Activated effector memory CD4-positive, alpha-beta T cell treated with Interleukin-2 at 50 U/mL for 16 hours (primary cell): ENCODE measurements at places on chromosomes 4 and X.

DNA sequence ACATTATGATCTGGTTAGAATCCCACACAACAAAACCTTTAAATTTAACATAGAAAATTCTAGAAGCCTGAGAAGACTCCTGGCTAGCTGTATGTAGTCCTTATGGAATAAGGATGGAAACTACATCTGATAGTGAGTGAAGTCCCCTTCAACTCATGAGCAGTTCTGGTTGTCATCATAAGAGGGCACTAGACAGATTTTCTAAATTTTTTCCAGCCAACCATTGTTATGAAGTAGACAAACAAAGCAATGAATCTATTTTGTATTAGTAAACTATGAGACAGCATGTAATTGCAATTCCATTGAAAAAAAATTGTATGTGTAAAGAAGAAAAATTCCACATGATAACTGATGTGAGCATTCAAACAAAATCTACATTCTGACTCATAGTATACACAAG lies 35.2 kb downstream of the PWWP3B start:
- DNase-seq = no peak

- no peak for DNase-seq
Measured at GRCh38 chr4:9919047-9919446, 102.2 kb downstream of the SLC2A9 start.

GRCh38 chr4:118967393-118967792 lies 78.7 kb downstream of the SYNPO2 start:
- no peak for DNase-seq

GRCh38 chr4:36206012-36206411 lies 38.3 kb downstream of the ARAP2 start:
- no peak for DNase-seq

GRCh38 chrX:2680486-2681348 lies 10.4 kb upstream of the CD99 start:
- no peak for DNase-seq

- no peak for DNase-seq
Measured at GRCh38 chrX:14594521-14594920, 65.2 kb downstream of the GLRA2 start.

DNA sequence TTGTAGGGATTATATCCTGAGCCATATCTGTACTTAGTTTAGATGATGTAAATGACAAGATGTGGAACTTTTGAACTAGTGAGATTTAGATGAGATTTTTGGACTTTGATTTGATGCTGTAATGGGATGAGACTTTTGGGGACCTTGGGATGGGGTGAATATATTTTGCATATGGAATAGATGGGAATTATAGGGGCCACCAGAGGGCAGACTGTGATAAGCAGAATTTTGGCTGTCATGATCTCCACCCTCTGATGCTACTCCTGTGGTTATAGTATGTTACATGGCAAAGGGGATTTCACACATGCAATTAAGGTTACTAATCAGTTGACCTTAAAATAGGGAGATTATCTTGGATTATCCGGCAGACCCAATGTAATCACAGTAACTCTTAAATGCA lies 214.0 kb upstream of the NHS start:
- DNase-seq = no peak

DNA sequence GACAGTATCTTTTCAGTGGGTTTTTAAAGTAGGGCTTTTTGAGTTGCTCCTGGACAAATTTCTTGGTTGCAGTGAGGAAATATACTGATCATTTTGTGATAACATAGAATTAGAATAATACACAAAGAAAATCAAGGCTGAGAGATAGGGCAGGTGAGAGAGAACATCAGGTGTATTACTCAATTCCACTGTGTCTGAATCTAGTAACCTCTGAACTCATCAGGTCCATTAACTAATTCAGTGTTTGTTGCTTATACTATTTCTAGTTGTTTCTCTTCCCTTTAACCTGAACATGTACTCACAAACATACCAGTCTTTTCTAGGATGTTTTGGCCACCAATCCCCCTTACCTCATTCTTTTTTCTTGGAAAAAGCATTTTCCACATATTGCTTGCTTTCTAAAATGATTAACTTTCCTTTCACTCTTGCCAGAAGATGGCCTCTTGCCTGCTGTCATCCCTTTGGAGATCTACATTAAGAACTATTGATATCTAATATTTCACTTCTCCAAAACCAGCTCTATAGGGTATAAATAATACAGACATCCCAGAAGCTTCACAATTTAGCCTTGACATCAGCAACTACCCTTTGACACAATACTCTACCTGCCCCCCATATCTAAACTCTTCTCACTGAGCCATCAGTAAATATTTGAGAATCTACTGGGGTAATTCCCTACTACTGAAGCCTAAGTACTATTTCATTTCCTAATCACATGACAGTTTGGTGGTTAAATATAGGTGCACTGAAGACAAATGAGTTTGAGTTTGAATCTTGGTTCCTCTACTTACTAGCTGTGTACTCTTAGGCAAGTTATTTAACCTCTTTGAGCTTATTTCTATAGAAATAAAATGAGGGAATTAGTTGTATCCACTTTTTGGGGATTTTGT lies 470.8 kb upstream of the IGFBP7 start:
- DNase-seq = no peak

- no peak for DNase-seq
Measured at GRCh38 chrX:78106651-78106986, 2.6 kb downstream of the PGK1 start.

- no peak for DNase-seq
Measured at GRCh38 chrX:150205011-150205410, 158.1 kb upstream of the MAMLD1 start.

GRCh38 chr4:174324236-174324635 lies 40.5 kb downstream of the CEP44 start:
- no peak for DNase-seq

DNA sequence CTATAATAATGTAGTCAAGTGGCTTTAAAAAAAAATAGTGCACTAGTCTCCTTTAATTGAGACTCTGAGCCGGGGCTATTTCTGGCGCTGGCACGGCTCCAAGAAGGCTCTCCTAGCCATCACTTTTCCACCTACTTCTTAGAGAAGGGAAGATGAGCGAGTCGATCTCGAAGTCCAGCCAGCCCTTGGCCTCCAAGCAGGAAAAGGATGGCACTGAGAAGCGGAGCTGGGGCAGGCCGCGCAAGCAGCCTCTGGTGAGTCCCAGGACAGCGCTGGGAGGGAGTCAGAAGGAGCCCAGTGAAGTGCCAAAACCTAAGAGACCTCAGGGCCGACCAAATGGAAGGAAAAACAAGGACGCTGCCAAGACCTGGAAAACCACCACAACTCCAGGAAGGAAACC lies 531.9 kb downstream of the MAGEB5 start:
- no peak for DNase-seq

DNA sequence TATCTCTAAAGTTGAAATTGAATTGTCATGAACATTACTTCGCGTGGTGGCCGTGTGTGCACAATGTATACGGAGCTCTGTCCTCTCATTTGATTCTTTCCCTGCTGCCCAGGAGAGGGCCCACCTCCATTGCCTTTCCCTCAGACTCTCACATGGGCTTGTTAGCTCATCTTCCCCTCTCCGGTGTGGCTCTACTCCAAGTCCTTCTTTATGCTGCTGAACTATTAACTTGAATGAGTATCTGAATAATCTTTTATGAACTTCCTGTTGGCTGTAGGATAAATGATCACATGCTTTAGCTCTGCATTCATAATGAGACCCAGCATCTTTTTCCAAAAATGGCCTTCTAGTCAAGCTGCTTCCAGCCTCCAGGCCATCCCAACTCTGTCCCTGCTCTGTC lies 68.8 kb upstream of the CLNK start:
- DNase-seq = no peak

DNA sequence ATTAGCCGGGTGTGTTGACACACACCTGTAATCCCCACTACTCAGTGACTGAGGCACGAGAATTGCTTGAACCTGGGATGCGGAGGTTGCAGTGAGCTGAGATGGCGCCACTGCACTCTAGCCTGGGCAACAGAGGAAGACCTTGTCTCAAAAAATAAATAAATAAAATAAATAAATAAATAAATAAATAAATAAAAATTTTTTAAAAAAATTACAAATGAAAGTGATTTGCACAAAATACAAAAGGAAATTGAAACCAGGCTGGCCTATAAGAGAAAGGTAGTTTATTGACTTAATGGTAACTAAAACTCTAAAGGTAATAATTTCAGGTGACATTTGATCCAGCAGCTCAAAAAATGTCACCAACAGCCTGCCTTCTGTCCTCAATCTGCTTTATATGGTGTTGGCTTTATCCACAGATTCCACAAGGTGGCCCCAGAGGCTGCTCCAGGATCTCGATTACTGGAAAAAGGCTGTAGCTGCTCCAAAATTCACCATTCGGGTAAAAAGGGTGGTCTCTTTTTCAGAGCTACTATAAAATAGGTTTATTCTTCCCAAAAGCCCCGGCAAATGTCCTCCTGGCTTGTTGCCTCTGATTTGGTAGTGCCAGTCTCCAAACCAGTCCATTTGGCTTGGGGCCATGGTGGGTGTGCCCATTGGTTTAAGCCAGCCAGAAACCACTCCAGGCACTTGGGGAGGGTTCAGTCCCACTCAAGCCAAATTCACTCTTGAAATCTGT lies 61.4 kb upstream of the TRIM2 start:
- DNase-seq = peak; percentile 25

DNA sequence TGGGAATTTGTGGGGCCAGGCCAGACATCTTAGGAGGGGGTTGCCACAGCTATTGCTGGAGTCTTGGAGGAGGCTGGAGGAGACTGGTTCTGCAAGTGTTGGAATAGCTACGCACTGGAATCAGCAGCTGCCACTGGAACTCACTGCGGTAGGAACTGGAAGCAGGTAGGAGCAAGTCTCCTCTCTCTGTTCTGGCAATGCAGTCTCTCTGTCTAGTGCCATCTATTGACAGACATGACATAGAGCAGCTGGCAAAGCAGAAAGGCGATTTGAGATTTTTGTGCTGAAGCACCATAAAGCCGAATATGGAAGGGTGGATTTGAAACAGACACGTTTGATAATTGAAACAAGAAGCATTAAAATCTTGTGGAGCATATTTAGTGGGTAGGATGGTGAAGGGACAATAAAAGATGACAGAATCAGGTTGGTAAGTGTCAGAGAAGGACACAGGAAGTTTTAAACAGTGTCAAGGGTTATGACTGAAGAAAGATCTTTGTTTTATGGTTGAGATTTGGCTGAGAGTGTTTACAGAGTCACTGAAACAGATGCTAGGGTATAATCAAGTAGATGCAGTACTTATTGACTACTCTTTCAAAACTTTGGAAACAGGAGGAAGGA lies 23.5 kb upstream of the SYNPO2 start:
- DNase-seq = no peak

DNA sequence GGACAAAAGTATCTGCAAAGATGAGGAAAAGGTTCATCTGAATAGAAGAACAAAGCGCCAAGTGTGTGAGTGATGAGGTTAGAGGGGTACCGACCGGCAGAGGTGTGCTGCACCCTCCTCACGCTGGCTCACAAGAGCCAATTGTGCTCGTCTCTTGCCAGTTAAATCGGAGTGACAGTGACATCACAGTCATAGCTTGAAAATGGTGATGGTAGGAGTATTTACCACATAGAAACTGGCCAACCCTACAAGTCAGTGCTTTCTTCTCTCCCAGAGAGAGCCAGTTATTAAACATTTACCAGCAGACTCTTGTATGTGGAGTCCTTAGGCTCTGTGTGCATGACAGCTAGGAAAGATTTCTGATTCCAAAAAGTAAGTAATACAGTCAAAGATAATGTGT lies 32.4 kb downstream of the CLDN22 start:
- DNase-seq = no peak

DNA sequence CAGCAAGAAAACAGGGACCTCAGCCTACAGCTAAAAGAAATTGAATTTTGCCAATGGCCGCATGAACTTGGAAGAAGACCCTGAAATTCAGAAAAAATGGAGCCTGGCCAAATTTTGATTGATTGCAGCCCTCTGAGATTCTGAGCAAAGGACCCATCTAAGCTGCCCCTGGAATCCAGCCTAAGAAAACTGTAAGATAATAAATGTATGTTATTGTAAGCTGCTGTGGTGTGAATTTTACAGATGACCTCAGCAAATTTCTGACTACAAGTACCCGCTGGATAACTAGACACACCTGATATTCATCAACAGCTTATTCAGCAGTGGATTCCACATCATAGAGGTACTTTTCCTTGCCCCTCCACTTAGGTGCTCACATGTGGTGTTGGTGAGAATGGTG lies 119.5 kb upstream of the EPHA5 start:
- no peak for DNase-seq

GRCh38 chr4:169068423-169068822 lies 58.4 kb upstream of the CBR4 start:
- no peak for DNase-seq

- DNase-seq = no peak
Measured at GRCh38 chr4:76504613-76505465, 69.8 kb downstream of the SHROOM3 start.
